ENCODE measurements at places on chromosomes 2 and 18. TPM values are rescaled to one million over a fixed set of nuclear protein-coding genes. Genes with fewer than 3 reads are reported as not detected.

GRCh38 chr18:62571648-62572047, 48.8 kb downstream of the ZCCHC2 start:
- H3K27me3 ChIP-seq = no peaks in the 10 kb centered on the region
- peak overlapping the region; percentile 89 for H3K27ac ChIP-seq
- peaks cover 67% of the 10 kb centered on the region for H3K36me3 ChIP-seq
- H3K4me1 ChIP-seq = peaks cover 42% of the 10 kb centered on the region
- DNase-seq = peak; percentile 68

- H3K27me3 ChIP-seq = peaks cover 2% of the 10 kb centered on the region
- H3K36me3 ChIP-seq = peaks cover 13% of the 10 kb centered on the region
- no peak overlapping the region for H3K4me3 ChIP-seq
Measured at GRCh38 chr2:43464590-43464989, 131.2 kb downstream of the THADA start.

DNA sequence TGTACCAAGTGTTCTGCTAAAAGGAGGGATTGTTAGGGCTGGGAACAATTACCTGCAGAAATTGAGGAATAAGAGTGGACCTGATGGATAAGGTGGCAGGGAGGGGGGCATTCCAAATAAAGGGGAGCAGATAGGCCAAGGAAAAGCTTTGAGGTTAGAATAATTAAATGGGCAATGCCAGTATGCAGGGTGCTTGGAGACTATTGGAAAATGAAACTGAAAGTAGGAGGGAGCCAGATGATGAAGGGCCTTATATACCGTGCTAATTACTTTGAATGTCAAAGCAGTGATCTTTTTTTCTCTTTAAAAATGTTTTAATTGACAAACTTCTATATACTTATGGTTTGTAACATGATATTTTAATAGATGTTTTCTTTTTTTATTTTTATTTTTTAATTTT, 42.9 kb downstream of the MMADHC start:
- H3K27me3 ChIP-seq = no peaks in the 10 kb centered on the region
- DNase-seq = peak; percentile 4
- H3K27ac ChIP-seq = peak overlapping the region; percentile 18
- H3K4me1 ChIP-seq = peaks cover 13% of the 10 kb centered on the region

DNA sequence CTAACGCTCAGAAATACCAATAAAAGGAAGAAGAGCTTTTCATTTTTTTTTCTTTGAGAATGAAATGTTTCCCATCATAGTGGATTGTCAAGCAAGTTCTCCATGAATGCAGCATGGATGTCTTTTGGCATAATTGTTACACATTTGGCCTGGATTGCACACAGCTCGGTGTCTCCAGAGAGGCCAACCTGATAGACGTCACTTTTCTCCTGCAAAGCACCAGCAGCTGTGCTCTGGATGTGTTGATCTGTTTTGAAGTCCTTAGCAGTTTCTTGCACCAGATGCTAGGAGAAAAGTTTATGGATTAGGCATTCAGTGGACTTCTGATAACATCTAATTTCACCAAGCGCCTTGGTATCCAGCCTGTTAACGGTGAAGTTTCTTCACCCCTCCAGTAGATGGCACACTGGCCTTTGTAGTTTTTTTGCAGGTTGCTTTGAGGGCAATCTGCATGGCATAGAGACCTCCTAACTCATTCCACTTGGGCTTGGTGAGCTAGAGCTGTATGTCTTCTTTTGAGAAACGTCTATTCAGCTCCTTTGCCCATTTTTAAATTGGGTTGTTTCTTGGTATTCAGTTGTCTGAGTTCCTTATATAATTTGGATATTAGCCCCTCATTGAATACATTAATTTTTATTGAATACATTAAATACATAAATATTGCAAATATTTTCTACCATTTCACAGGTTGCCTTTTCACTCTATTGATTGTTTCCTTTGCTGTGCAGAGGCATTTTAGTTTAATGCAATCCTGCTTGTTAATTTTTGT, 59.7 kb downstream of the PTH2R start:
- no peaks in the 10 kb centered on the region for H3K27me3 ChIP-seq
- no peaks in the 10 kb centered on the region for H3K4me1 ChIP-seq
- H3K36me3 ChIP-seq = no peaks in the 10 kb centered on the region
- no peak for DNase-seq
- H3K4me3 ChIP-seq = no peak overlapping the region
- no peak overlapping the region for H3K27ac ChIP-seq

DNA sequence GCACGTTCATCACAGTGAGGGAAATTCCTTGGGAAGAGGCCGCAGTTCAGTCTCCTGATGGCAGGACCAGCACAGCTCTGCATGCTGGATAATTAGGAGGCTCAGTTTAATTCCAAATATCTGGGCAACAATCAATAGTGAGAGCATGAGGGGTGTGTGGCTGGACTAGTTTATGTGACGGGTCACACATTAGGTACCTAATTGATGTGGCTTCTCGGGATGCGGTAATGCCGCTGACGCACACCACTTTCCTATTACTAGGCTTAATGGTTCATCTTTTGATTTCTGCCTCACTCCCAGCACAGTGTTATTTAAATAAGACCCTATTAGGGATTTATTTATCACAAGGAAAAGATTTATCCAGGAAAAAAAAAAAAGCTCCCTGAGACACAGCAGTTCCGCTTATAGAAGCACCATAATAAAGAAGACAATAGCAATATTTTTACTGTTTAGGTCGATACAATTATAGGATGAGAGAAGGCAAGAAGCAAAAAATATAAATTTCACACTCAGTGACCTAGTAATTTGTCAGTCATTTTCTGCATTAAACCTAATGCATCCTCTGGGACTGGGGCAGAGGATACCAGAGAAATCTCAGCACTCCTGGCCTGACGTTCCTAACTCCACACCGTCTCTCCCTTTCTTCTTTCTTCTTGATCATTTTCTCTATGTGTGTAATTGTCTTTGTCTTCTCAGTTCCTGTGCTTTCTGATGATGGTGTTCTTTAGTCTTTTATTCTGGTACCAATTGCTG, 264.7 kb upstream of the SLC14A2 start:
- H3K36me3 ChIP-seq = no peaks in the 10 kb centered on the region
- peaks cover 2% of the 10 kb centered on the region for H3K27me3 ChIP-seq
- H3K4me3 ChIP-seq = no peak overlapping the region
- no peak for DNase-seq

DNA sequence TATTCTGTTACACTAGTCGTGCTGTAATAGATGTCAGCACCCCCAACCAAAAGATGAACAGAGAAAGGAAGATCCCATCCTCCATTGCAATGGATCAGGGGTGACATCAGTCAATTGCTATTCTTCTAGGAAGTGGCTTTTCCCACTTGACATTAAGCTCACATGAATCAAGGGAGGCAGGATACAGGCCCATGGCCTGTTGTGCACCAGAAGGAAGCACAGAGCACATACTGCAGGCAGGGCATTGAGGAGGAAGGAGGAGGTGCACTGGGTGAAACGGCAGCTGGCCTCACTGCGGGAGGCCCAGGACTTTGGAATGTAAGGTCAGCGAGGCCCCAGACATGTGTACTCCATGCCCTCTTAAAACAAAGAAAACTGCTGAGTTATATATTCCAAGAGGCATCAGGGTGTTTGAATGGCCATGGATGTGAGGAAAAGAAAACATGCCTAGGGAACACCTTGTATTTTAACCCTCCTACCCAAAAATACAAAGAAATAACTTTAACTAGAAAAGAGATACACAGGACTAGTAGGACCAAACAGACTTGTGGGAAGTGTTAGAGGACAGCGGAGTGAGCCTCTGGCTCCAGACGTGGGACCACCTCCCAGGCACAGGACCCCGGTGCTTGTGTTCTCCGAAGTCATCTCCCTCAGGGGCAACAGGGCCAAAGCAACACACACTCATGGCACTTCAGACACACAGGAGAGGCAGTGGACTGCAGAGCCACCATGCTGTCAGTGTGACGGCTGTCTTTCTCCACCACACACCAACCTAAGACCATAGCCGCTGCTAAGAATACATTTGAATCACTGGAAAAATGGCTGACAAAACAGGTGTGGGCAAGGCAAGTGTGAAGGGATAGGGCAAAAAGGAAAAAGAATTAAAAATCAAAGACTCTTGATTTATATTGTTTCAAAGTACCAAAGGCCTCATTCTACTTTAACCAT, 51.4 kb upstream of the RIOK3 start:
- H3K27me3 ChIP-seq = peaks cover 1% of the 10 kb centered on the region
- no peak for DNase-seq

- H3K4me3 ChIP-seq = peak overlapping the region; percentile 99
- no peak for DNase-seq
- peak overlapping the region; percentile 98 for H3K27ac ChIP-seq
- peaks cover 66% of the 10 kb centered on the region for H3K4me1 ChIP-seq
Measured at GRCh38 chr18:2570772-2571199, 519 bp downstream of the METTL4 start.

- H3K27me3 ChIP-seq = no peaks in the 10 kb centered on the region
- H3K27ac ChIP-seq = no peak overlapping the region
- peaks cover 23% of the 10 kb centered on the region for H3K36me3 ChIP-seq
- DNase-seq = no peak
Measured at GRCh38 chr2:105055613-105056012, 17.7 kb downstream of the MRPS9 start.

DNA sequence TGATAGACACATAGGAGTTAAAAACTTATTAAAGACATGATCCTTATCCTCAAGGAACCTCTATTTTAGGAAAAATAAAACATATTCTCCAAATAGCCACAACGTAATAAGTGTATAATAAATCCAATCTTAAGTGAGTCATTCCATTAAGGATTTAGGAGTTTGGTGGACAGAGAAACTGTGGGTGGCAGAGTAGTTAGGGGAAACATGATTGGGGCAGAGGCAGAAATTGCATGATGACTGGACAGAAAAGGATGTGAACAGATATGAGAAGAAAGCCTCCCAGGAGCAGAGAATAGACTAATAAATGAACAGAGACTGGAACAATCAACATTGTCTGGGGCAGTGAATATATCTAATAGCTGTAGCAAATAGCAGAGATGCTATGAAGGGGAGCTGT, 48.1 kb upstream of the SIGLEC15 start:
- no peak overlapping the region for H3K4me3 ChIP-seq
- peaks cover 30% of the 10 kb centered on the region for H3K4me1 ChIP-seq
- no peak for DNase-seq

DNA sequence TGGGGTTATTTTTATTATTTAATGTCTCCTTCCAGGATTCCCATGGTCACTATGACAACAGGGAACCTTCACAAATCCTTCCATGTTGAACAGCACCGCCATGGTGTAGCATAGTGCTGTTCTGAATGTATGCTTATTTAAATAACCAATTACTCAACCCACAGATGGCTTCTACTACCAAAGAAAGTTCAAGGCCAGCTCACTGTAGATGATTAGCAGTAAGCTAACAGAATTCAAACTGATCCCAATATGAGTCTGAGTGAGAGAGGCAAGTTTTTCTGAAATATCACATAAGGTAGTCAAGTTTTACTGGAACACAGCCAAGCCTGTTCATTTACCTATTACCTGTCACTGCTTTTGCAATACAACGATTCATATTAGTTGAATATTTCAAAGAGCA, 51.2 kb downstream of the CLASP1 start:
- H3K4me3 ChIP-seq = no peak overlapping the region
- H3K27ac ChIP-seq = no peak overlapping the region
- peaks cover 2% of the 10 kb centered on the region for H3K27me3 ChIP-seq
- DNase-seq = no peak

- H3K27me3 ChIP-seq = peaks cover 3% of the 10 kb centered on the region
- DNase-seq = no peak
- H3K4me3 ChIP-seq = no peak overlapping the region
- no peak overlapping the region for H3K27ac ChIP-seq
- no peaks in the 10 kb centered on the region for H3K36me3 ChIP-seq
Measured at GRCh38 chr2:9824956-9825720, 18.1 kb upstream of the TAF1B start.

GRCh38 chr2:51612387-51612786, 580.5 kb upstream of the NRXN1 start:
- H3K4me1 ChIP-seq = no peaks in the 10 kb centered on the region
- no peaks in the 10 kb centered on the region for H3K36me3 ChIP-seq
- no peak for DNase-seq

DNA sequence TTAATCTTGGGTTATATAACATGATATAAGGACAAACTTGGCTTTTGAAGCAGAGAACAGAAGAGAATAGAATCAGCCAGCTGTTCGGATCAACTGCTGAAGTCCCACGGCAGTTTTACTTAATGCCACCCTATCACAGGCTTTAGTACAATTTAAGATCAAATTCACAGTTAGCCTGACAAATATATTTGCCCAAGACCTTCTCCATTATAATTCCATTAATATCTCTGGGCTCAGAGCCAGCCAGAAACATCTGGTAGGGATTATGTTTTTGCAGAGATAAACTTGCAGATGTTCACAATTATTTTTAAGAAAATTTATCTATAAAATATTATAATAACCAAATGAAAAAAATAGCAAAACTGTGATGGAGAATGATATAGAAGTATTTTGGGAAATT, 381.4 kb downstream of the RAD51AP2 start:
- DNase-seq = no peak
- no peaks in the 10 kb centered on the region for H3K27me3 ChIP-seq
- no peak overlapping the region for H3K27ac ChIP-seq
- no peak overlapping the region for H3K4me3 ChIP-seq
- no peaks in the 10 kb centered on the region for H3K36me3 ChIP-seq
- no peaks in the 10 kb centered on the region for H3K4me1 ChIP-seq

DNA sequence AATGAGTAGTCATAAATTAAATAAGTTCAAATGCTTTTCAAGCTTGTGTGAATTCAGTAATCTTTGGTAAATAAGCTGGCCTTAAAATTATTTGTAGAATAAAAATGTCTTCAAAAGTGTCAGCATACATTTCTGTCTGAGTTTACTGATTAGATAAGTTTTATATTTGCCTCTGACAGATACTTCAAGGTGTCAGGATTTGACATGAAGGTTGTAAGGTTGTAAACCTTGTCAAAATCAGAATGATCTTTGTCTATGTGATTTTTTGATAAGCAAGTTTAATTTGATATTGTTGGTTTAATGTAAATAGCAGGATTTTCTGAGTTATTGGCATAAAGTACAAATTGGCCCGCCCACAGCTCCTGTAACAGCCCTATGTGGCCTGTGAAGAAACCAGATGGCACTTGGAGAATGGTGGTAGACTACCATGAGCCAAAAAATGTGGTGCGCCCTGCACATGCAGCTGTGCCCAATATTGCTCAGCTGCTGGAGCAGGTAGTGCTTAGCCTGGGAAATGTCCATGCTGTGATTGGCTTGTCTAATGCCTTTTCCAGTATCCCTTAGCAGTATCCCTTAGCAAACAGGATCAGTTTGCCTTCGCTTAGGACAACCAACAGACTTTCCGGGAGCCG, 188.0 kb upstream of the SPHKAP start:
- DNase-seq = no peak

GRCh38 chr2:40430776-40431599, 20.9 kb downstream of the SLC8A1 start:
- DNase-seq = no peak
- no peaks in the 10 kb centered on the region for H3K4me1 ChIP-seq
- H3K4me3 ChIP-seq = no peak overlapping the region
- no peak overlapping the region for H3K27ac ChIP-seq

- no peak overlapping the region for H3K27ac ChIP-seq
- no peak for DNase-seq
- H3K36me3 ChIP-seq = no peaks in the 10 kb centered on the region
- peaks cover 3% of the 10 kb centered on the region for H3K27me3 ChIP-seq
- no peaks in the 10 kb centered on the region for H3K4me1 ChIP-seq
Measured at GRCh38 chr2:108154366-108155061, 85.3 kb upstream of the SULT1C3 start.

- no peaks in the 10 kb centered on the region for H3K4me1 ChIP-seq
- H3K36me3 ChIP-seq = peaks cover 3% of the 10 kb centered on the region
- H3K4me3 ChIP-seq = no peak overlapping the region
Measured at GRCh38 chr2:163734881-163735684, 725 bp downstream of the FIGN start.

- peaks cover 4% of the 10 kb centered on the region for H3K27me3 ChIP-seq
- DNase-seq = no peak
- H3K36me3 ChIP-seq = no peaks in the 10 kb centered on the region
- no peak overlapping the region for H3K4me3 ChIP-seq
- H3K27ac ChIP-seq = no peak overlapping the region
Measured at GRCh38 chr2:100747996-100748615, 71.8 kb upstream of the NPAS2 start.

The LHCGR gene
- not detected for polyA plus RNA-seq

The THUMPD2 gene
- 5.1 TPM for polyA plus RNA-seq

The NOSTRIN gene
- not detected for polyA plus RNA-seq

All from immature natural killer cell (primary cell).